ENCODE measurements at places on chromosomes 2 and 18.

DNA sequence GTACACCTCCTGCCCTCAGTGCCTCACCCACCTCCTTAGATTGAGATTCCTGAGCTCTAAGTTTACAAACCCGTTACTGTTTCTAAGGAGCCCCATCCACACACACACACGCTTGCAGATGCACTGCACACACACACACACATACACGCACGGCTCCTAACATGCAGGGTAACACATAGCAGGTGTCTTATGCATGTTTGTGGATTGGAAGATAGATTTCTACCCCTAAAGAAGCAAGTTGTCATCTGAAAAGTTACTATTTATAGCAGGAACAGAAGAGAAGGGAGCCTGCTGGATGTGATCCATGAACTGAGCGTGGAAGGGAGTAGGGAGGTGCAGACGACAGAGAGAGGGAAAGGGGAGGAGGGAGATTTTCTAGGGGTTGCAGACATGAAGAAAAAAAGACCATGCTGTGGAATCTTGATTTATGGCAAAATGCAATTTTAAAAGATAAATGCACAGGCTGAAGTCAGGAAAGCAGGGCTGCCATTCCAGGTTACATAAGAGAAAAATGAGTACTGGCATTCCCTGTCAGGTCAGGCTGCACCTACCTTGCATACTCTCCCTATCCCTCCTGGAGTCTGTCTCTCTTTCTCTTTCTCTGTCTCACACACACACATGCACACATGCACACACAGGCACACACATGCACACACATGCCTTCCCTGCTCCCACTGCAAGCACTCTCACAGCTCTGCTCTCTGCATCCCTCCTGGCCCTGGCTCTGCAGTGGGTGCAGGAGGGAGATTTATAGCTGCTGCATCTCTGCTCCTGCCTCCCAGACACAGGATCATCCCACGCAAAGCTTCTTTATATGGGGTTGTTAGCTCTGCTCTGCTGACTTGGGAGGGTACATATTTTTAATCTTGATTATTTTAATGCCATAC lies 192.6 kb upstream of the MYT1L start:
- no peak overlapping the region for H3K27ac ChIP-seq
- H3K4me3 ChIP-seq, result no peak overlapping the region
- H3K4me1 ChIP-seq, result peaks cover under 1% of the 10 kb centered on the region
- DNase-seq, result no peak
- no peaks in the 10 kb centered on the region for H3K36me3 ChIP-seq

- DNase-seq, result peak; percentile 89
- no peaks in the 10 kb centered on the region for H3K4me1 ChIP-seq
- H3K27me3 ChIP-seq, result no peaks in the 10 kb centered on the region
- H3K4me3 ChIP-seq, result no peak overlapping the region
Observed at GRCh38 chr2:240556553-240557100, 1.2 kb downstream of the ANKMY1 start.

- no peak for DNase-seq
- H3K4me3 ChIP-seq, result no peak overlapping the region
- H3K36me3 ChIP-seq, result no peaks in the 10 kb centered on the region
- H3K27ac ChIP-seq, result no peak overlapping the region
Observed at GRCh38 chr18:35182151-35182550, 58.7 kb upstream of the ZNF397 start.

DNA sequence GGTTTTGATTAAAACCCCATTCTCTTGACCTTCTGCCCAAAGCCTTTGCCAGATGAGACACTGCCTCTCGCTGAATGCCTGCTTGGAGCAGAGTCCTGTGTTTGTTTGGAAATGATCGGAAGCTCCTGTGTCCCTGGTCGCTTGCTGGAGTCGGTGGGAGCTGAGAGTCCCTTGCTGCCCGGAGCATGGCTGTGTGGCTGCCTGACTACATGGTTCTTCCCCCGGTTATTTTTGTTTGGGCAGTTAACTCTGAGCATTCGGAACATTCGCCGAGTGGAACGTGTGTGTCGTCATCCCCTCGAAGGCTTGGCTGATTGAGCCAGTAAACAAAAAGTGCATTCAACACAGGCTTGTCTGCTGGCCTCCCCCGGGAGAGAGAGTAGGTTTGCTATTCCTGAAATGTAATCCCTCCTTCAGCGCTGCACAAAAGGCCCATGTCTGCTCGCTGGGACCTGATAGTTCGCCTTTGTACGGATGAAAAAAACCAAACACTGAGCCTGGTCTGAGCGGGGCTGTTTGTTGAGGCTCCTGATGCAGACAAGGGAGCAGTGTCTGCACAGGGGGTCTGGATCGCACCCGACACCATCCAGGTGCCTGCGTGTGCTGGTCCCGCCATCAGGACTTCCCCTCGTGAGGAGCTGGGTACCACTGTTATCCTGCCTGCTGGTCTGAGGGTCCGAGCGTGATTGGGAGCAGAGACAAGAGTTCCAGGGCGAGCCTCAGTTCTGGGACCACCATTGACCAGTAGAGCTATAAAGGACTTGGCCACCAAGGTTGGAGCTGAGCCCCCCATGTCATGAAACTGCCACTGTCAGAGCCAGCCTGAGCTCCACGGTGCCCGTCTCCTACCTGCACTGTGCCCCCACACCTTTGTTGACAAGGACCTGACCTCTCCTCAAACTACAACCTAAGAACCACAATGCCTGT lies 83.8 kb downstream of the AGAP1 start:
- H3K4me1 ChIP-seq, result peaks cover 6% of the 10 kb centered on the region
- peak overlapping the region; percentile 79 for H3K27ac ChIP-seq
- no peaks in the 10 kb centered on the region for H3K36me3 ChIP-seq
- H3K4me3 ChIP-seq, result no peak overlapping the region
- H3K27me3 ChIP-seq, result no peaks in the 10 kb centered on the region

DNA sequence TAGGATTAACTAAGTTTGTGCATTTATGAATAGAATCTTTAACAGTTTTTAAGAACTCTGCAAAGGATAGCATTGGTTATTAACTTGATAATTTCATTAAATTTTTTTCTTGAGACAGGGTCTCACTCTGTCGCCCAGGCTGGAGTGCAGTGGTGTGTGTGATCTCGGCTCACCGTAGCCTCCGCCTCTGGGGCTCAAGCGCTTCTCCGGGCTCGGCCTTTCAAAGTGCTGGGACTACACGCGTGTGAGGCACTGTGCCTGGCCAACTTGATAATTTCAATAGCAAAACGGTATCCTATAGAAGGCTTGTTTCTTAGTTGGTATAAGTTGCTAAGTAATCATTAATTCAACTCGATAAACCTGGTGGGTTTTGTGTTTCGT lies 38.0 kb downstream of the ADNP2 start:
- H3K27ac ChIP-seq, result no peak overlapping the region
- H3K4me3 ChIP-seq, result no peak overlapping the region

- peaks cover 9% of the 10 kb centered on the region for H3K36me3 ChIP-seq
- no peak overlapping the region for H3K27ac ChIP-seq
- H3K27me3 ChIP-seq, result no peaks in the 10 kb centered on the region
- no peak overlapping the region for H3K4me3 ChIP-seq
Observed at GRCh38 chr18:35369126-35369525, 8.0 kb downstream of the ZNF396 start.

DNA sequence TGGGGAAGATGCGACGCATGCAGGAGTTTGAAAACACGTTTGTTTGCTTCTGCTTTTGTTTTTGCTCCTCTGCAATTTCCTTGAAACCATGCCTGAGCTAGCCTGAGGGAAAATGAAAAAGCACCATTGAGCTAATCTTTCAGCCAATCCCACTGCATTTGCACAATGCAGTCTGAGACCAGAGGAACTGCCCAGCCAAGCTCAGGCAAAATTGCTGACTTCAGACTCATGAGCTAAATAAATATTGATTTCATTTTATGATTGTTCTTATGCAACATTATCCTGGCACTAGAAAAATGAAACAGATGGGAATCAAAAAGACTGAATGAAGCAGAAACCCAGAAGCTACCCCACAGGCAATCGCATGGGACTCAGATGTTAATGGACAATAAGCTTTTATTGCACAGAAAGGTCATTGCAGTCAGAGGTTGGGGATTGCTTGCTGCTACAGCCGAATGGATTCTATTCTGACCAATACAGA lies 37.0 kb downstream of the TPRKB start:
- H3K36me3 ChIP-seq, result no peaks in the 10 kb centered on the region
- peaks cover 46% of the 10 kb centered on the region for H3K27me3 ChIP-seq
- no peak for DNase-seq
- H3K4me1 ChIP-seq, result no peaks in the 10 kb centered on the region

GRCh38 chr2:3587432-3587831 lies 7.5 kb upstream of the COLEC11 start:
- DNase-seq, result no peak
- no peaks in the 10 kb centered on the region for H3K27me3 ChIP-seq
- H3K36me3 ChIP-seq, result peaks cover 29% of the 10 kb centered on the region
- no peak overlapping the region for H3K4me3 ChIP-seq
- no peak overlapping the region for H3K27ac ChIP-seq
- H3K4me1 ChIP-seq, result no peaks in the 10 kb centered on the region

DNA sequence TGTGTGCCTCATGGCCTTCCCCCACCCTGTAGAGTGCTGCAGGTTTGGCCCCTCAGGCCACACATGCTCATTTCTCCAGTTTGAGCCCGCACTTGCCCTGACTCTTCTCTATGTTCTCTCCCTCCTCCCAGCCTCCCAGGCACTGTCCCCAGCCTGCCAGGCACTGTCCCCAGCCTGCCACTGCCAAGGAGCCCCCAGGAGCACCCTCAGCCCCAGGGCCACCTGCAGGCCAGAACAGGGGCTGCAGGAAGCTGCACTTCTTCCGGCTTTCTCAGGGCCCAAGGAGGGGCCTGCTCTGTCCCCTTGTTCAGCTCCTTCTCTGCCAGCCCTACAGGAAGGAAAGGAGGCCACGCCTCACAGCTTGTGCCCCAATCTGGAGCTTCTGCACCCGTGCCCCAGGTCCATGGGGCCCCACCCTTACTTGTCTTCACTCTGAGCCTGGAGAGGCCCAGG lies 31.6 kb downstream of the CYP26B1 start:
- H3K27me3 ChIP-seq, result peaks cover 6% of the 10 kb centered on the region
- H3K27ac ChIP-seq, result no peak overlapping the region
- H3K4me3 ChIP-seq, result no peak overlapping the region
- H3K36me3 ChIP-seq, result no peaks in the 10 kb centered on the region
- no peaks in the 10 kb centered on the region for H3K4me1 ChIP-seq

GRCh38 chr2:181466661-181467576 lies 9.7 kb downstream of the ITGA4 start:
- DNase-seq, result peak; percentile 88
- H3K27ac ChIP-seq, result no peak overlapping the region
- peaks cover 6% of the 10 kb centered on the region for H3K27me3 ChIP-seq
- no peaks in the 10 kb centered on the region for H3K4me1 ChIP-seq

- no peaks in the 10 kb centered on the region for H3K36me3 ChIP-seq
- peak; percentile 28 for DNase-seq
- H3K27me3 ChIP-seq, result no peaks in the 10 kb centered on the region
- no peak overlapping the region for H3K27ac ChIP-seq
- H3K4me3 ChIP-seq, result no peak overlapping the region
- H3K4me1 ChIP-seq, result no peaks in the 10 kb centered on the region
Observed at GRCh38 chr2:1995987-1996386, 251.7 kb upstream of the PXDN start.

GRCh38 chr2:10884574-10884975 lies 27.2 kb upstream of the KCNF1 start:
- no peaks in the 10 kb centered on the region for H3K27me3 ChIP-seq
- no peak overlapping the region for H3K4me3 ChIP-seq
- peaks cover 31% of the 10 kb centered on the region for H3K4me1 ChIP-seq
- DNase-seq, result peak; percentile 43
- no peaks in the 10 kb centered on the region for H3K36me3 ChIP-seq
- peak overlapping the region; percentile 70 for H3K27ac ChIP-seq

DNA sequence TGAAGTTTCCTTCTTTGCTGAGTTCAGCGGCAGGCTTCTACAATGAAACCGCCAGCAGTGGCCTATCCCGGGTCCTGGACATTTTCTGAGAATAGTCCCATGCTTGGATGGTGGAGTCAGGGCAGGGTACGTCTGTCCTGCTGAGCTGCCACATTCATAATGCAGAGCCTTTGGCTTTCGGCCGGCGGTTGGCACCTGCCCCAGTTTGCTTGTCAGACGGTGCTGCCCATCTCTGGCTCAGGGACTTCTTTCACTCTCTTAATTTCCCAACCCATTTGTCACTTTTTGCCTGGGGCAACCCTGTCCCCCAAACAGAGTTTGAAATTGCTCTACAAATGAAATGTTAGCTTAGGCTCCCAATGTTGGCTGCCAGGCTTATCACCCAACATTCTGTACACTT lies 57.2 kb downstream of the SOX11 start:
- no peaks in the 10 kb centered on the region for H3K36me3 ChIP-seq
- H3K27me3 ChIP-seq, result no peaks in the 10 kb centered on the region
- no peak for DNase-seq
- H3K27ac ChIP-seq, result no peak overlapping the region

GRCh38 chr2:119158563-119159347 lies at the start of gene C1QL2:
C1QL2 (minus strand) TSS chr2:119158751; CDS start chr2:119158269, 482 bp downstream.
- no peaks in the 10 kb centered on the region for H3K36me3 ChIP-seq
- H3K27me3 ChIP-seq, result peaks cover 95% of the 10 kb centered on the region
- H3K4me1 ChIP-seq, result peaks cover 2% of the 10 kb centered on the region
- H3K27ac ChIP-seq, result no peak within 1 kb of the TSS

DNA sequence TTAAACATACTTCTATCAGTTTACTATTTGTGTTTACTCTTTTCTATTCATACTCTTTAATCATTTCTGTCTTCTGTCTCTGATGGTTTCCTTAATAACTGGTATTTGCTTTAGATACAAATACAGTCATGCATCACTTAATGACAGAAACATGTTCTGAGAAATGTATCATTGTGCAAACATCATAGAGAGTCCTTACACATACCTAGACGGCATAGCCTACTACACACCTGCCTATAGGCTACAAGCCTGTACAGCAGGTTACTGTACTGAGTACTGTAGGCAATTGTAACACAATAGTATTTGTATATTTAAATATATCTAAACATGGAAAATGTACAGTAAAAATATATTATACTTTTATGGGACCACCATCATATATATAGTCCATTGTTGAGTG lies 36.3 kb downstream of the VSNL1 start:
- DNase-seq, result no peak
- no peaks in the 10 kb centered on the region for H3K36me3 ChIP-seq
- H3K27me3 ChIP-seq, result no peaks in the 10 kb centered on the region
- H3K27ac ChIP-seq, result no peak overlapping the region
- H3K4me1 ChIP-seq, result no peaks in the 10 kb centered on the region

GRCh38 chr2:207662203-207662602 lies 37.0 kb upstream of the METTL21A start:
- no peaks in the 10 kb centered on the region for H3K27me3 ChIP-seq
- no peaks in the 10 kb centered on the region for H3K36me3 ChIP-seq
- DNase-seq, result no peak
- no peak overlapping the region for H3K4me3 ChIP-seq

DNA sequence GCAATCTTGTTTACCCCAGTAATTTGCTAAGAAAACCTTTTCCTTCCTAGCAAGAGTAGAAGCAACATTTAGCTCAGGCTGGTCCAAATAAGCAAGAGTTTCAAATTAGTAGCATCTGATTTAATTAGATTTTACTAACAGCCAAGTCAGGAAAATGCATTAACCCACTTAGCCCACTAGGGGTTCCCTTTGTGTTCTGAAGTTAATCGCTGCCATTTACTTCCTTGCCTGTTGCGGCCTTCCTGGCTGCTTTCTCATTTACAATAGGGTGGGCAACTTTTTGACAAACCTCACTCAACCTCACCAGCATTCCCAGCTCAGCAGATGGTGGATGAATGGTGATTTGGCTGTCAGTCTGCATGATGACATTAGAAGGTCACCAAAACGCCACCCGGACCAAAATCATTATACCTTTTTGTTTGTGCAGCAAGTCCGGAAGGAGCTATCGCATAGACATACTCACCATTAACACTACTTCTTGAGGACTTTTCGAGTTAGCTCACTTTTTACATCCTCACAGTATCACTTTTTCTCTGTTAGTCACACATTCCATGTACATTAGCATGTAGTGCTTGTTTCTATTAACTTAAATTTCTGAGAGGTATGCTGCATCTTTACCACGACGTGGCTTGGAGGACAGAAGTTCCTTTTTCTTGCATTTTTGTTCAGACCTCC lies 101.5 kb upstream of the SETBP1 start:
- no peaks in the 10 kb centered on the region for H3K4me1 ChIP-seq
- no peak overlapping the region for H3K4me3 ChIP-seq
- H3K27me3 ChIP-seq, result no peaks in the 10 kb centered on the region
- peak; percentile 65 for DNase-seq
- no peak overlapping the region for H3K27ac ChIP-seq
